Large intestine (tissue), 12 donors: ENCODE measurements at places on chromosomes 16 and 17.

- DNase-seq: no peak
These were observed 55.5 kb downstream of the GRIN2A start for GRCh38 chr16:10126686-10127085.

DNA sequence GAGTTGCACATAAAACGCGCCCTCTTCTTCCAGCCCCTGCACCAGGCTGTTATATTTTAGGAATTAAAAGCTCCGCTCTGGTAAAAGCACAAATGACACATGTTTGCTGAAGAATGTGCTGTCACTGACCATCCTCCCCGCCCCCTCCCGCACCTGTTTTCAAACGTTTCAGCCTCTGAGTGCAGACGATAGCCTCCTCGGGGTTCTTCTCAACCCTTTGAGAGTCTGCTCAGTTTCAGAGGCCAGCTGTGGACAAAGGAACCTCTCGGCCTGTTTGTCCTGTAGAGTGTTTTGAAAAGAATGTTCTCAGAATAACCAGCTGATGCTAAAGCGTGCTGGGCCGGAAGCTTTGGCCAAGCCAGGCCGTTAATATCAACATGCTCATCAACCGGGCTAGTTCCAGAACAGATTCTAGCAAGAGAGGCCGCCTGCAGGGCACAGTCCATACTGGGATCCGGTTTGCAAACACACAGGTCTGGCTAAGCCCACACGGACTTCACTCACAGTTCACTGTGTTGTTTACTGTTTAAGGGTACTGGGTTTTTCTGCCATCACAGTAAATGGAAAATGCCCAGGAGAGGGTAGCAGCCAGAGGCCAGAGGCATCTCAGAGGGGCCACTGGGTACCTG, 6.4 kb upstream of the CACNG4 start:
- DNase-seq: no peak

- DNase-seq: no peak
These were observed 4.7 kb upstream of the RNF213 start for GRCh38 chr17:80256034-80256350.

GRCh38 chr17:49995055-49995738, at the start of gene DLX3:
TSS of gene DLX3 (minus strand) at chr17:49995224. CDS start at chr17:49994998, 226 bp downstream.
- peak; percentile 56 for DNase-seq

DNA sequence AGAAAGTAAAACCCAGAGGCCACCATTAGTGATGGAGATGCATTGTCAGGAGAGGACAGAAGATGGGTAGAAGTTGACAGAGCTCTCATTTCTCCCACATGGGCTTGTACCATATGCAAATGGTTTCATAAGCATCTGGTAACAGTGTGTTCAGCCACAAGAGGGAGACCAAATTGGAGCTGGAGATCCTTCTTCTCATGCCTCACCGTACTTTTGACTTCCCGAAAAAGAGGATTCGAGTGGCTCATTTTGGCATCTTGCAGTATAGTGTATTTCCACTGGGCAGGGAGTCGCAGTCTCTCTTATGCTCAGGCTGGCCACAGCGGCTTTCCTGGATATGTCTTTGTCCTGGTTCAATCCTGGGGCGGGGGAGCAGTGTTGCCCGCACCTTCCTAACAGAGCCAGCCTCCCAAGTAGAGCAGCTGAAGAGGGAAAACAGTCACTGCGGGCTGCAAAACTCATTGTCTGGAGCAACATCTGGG, 23.8 kb downstream of the TBC1D3B start:
- no peak for DNase-seq

GRCh38 chr16:2753733-2754020, 1.2 kb downstream of the SRRM2 start:
- DNase-seq: no peak

GRCh38 chr17:44976206-44976605, 8.1 kb upstream of the C1QL1 start:
- DNase-seq: no peak

- no peak for DNase-seq
These were observed 51.4 kb upstream of the STAC2 start for GRCh38 chr17:39277110-39277509.

DNA sequence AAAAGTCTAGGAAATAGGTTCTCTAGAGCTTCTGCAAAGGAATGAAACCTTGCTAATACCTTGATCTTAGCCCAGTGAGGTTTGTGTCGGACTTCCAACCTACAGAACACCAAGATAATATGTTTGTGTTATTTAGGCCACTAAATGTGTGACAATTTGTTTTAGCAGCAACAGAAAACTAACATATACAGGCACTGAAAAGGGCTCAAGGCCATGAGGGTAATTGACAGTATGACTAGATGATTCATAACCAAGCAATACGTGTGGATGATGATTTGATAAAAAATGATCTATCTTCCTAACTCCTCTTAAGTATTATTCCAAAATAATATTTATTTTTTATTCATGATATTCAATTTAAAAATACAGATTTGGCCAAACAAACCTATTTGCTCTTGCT, 27.7 kb upstream of the MED13 start:
- DNase-seq: no peak
